ENCODE measurements at places on chromosomes 5 and 9.

GRCh38 chr9:97970165-97970564 is 13.0 kb upstream of the ANP32B start:
- DNase-seq: no peak

- DNase-seq: no peak
Observed at GRCh38 chr5:119899981-119900380, 270.6 kb downstream of the FAM170A start.

GRCh38 chr5:514673-515072 is 9.6 kb downstream of the SLC9A3 start:
- no peak for DNase-seq

GRCh38 chr5:121430538-121430937 is 421.1 kb upstream of the FTMT start:
- DNase-seq: no peak

GRCh38 chr9:97860451-97861147 is 7.6 kb downstream of the FOXE1 start:
- DNase-seq: no peak

- DNase-seq: no peak
Observed at GRCh38 chr9:134724912-134725604, 83.5 kb downstream of the COL5A1 start.

DNA sequence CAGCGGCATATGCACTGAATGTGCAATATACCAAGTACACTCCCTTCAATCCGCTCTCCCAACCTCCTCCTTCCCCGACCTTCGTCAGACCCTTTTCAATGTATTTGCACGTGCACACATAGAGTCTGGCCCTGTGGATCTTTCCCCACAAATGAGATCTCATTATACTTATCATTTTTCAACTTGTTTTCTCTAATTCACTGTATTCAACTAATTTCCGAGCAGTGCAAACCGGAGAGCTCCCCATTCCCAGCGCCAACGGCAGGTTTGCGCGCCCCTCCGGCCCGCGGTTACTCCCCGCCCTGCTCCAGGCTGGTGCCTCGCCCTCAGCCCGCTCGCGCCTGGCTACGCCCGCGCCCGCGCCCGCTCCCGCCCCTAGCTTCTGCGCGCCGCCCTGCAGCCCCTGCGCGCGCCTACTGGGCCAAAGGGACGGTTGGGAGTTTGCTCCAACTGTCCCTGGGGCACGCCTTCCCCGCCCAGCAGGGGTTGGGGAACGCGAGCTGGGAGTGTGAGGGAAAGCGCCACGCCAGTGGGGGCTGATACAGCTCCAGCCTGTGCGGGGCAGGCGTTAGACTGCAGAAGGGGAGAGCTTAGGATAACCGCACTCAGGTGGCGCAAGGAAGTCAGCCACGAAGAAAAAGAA is 3.3 kb upstream of the CDC20B start:
- DNase-seq: no peak

- DNase-seq: peak; percentile 39
Observed at GRCh38 chr5:165209101-165209727, 1703.8 kb downstream of the MAT2B start.

- DNase-seq: peak; percentile 24
Observed at GRCh38 chr5:54309691-54310432, 511 bp downstream of the ARL15 start.

DNA sequence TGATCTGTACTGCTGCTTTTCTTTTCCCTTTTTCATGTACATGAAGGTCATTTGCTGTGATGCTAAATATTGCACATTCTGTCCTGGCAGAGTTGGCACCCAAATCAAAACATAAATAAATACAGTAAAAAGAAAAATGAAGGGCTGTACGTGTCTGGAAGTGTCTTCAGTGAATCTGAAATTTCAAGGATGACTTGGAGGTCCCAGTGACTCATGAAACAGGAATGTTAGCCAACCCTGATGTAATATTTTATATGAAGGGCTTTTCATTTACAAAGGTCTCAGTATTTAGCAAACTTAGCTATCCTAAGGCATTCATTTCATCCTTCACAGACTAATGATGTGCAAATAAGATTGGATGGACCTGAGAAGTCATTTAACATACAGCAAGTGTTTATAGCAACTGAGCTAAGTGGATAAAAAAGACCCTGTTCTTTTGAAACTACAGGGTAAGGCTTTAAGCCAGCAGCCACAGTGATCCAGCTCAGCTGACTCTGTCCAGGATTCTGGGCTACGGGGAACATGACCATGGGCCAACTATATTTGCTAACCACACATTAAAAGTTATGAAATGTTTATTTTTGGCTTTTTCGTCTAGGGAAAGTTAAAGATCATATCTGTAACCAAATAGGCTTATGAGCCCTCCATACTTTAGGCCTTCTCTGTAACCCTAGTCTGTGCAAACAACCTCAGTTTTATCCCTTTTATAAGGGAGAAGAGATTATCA is 104.0 kb upstream of the DMRTA1 start:
- DNase-seq: peak; percentile 7

DNA sequence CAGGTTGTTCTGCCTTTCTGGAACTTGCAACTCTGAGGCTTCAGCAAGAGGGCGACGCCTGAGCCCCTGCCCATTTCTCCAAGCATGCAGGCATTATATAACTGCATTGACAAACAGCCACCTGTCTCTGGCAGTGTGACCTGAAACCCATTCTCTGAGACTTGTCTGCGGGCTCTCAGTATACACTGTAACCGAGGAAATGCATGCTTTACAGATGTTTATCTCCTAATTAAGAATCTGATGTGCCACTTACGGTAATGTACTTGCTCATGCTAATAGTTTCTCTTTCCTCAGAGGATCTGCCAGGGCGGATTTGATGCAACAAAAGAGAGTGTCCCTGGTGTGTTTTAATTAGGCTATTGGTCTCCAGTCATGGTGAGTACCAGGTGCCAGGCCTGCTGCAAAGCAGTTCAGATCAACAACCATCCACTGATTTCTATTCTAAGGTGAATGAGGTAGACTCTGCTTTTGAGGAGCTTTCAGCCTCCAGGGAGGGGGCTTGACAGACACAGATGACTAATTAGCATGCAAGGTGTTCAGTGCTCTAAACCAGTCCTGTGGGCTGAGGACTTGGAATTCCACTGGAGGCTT is 593.7 kb upstream of the KLF4 start:
- no peak for DNase-seq

- DNase-seq: peak; percentile 12
Observed at GRCh38 chr9:136117916-136118319, 757 bp downstream of the TMEM250 start.

GRCh38 chr5:160565376-160565775 is 143.7 kb downstream of the PTTG1 start:
- DNase-seq: no peak

All from cardiac fibroblast (primary cell).